Uterus (tissue), 4 donors: ENCODE measurements at places on chromosomes 1 and 21.

GRCh38 chr1:3370856-3371703 is 83.4 kb upstream of the ARHGEF16 start:
- no peak for DNase-seq

- no peak for DNase-seq
Measured at GRCh38 chr1:31745946-31746670, 18.0 kb downstream of the ADGRB2 start.

- no peak for DNase-seq
Measured at GRCh38 chr1:240538776-240539430, 73.1 kb downstream of the GREM2 start.

GRCh38 chr1:51247022-51247421 is 10.9 kb downstream of the RNF11 start:
- DNase-seq = no peak

GRCh38 chr21:22063140-22063539 is 1064.9 kb downstream of the NCAM2 start:
- no peak for DNase-seq

GRCh38 chr1:244854865-244855578 is 9.3 kb downstream of the HNRNPU start:
- DNase-seq = no peak

DNA sequence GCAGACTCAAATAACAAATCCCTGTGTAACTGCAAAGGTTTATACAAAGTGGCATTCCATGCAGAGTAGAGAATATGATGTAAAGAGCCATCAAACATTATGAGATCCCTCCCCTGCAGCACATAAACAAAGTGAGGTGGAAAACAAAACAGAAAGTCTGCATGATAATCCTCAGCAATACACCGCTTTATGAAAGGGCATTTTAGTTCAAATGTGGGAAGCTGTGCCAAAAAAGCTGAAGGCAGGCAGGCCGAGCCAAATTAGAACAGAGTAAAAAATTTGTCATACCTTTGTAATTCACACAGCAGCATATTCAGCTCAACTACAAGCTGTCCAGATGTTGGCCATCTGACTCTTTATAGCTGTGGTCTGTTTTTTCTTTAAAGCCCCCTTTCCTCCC is 113.5 kb downstream of the LHX9 start:
- no peak for DNase-seq

DNA sequence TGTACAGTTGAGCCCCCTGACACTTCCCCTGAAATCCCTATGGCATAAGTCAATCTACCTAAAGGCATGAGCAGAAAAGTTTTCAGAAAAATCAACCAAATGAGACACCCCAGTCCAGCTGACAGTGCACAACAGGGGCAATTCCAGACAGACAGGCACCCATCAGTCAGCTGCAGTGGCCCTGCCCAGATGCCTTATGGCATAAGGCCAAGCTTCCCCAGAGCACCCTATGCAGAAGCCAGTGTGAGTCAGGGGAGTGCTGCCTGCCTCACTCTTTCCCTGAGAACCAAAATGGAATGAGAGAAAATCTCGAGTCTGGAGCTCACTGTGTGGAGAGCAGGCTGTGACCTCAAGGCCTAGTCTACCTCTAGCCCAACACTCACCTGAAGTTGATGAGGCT is 38.1 kb downstream of the MRAP start:
- DNase-seq = no peak

DNA sequence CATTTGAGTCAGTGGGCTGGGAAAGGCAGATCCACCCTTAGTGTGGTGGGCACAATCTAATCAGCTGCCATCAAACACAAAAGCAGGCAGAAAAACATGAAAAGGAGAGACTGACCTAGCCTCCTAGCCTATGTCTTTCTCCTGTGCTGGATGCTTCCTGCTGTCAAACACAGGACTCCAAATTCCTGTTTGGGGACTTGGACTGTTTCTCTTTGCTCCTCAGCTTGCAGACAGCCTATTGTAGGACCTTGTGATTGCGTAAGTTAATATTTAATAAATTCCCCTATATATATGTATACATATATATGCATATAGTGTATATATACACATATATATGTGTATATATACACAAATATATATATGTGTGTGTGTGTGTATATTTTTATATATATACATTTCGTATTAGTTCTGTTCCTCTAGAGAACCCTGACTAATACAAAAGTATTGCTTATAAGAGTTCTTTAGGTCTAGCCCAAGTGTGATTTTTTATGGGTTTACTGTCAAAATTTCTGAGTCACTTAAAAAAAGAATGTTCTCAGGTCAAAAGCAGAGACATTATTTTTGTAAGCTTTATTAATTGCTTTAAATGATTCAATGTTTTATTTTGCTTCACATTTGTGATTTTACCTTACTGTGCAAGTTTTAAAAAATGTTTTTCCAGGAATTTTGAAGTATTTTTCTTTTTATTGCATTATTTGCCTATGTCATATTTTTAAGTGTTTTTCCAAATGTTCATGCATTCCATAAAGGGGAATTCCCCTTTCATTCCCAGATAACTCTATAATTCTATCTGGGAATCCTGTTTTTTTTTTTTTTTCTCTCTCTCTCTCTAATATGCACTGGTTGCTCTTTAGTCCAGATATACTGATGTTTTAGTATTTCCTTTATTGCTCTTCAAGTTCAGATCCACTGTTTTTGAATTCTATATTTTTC is 92.1 kb upstream of the ADAMTS5 start:
- DNase-seq = no peak

DNA sequence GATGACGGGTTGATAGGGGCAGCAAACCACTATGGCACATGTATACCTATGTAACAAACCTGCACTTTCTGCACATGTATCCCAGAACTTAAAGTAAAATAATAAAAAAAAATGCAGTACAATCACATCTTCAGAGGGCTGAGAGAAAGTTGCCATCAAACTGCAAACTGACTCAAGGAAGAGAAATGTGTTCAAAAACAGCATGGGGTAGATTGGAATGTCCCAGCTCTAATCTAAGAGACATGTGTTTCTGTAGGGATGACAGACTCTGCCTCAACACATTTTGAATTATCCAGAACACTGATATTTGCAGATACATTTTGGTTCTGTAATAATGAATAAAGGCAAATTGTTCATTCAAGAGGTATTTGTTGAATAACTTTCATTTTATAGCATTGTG is 171.2 kb upstream of the RUNX1 start:
- no peak for DNase-seq

DNA sequence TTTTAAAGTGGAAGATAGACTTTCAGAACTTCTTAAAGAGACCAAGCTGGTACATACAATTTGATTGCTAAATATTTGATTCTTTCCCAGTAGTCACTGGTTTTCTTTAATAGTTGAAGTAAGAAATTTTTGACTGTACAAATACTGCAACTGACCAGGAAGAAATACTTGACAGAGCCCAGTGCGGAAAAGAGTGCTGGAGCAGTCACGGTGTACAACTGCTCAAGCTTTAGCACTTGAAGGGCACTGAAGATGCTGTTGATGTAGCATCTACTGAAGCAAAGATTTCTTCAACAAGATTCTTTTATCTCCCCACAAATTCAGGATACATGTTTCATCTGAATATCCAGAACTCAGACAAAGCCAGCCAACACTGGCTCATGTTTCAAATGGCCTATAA is 41.5 kb downstream of the SLC35F3 start:
- no peak for DNase-seq
